ENCODE measurements at places on chromosomes 3 and 15.

- DNase-seq = no peak
Measured at GRCh38 chr15:37134699-37135131, 34.4 kb upstream of the MEIS2 start.

GRCh38 chr3:32217339-32217738, 21.1 kb upstream of the CMTM8 start:
- DNase-seq = no peak

- DNase-seq = no peak
Measured at GRCh38 chr3:152100491-152101132, 168.1 kb upstream of the MBNL1 start.

DNA sequence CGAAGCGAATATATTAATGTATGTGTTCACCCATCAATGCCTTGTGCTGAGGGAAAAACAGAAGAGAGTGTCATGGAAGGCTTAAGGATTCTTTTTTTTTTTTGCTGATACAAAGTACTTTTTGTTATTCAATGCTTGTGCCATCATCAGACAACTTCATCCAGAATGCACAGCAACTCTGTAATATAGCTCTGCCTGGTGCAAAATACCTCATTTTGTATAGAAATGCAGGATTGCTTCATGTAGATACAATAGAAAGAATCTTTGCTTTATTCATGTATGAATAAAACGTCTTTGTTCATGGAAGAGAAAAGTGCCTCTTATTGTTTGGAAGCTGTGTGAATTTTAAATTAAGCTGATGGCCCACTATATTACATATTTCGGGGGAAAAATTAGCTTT, 62.9 kb downstream of the SH3GL3 start:
- no peak for DNase-seq

GRCh38 chr3:109743981-109744380, 406.6 kb upstream of the DPPA4 start:
- no peak for DNase-seq

DNA sequence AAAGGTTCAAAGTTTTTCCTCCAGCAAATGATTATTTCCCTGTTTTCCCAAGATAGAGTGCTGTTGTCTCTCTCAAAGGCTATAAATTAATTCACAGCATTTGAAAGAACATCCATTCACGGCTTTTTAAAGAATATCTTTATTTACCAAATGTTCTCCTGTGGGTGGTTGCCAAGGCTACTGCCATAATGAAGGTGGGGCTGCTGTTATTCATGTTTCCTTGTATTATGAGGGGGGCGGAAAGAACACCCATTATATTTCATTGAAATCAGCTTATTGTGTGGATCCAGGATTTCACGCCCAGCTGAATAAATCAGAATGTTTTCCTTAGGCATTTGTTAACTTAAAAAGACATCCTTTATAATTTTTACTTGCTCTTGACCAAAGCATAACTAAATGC, 10.1 kb downstream of the SRP14 start:
- no peak for DNase-seq

GRCh38 chr3:184360070-184360928, 1.1 kb downstream of the CLCN2 start:
- DNase-seq = no peak

DNA sequence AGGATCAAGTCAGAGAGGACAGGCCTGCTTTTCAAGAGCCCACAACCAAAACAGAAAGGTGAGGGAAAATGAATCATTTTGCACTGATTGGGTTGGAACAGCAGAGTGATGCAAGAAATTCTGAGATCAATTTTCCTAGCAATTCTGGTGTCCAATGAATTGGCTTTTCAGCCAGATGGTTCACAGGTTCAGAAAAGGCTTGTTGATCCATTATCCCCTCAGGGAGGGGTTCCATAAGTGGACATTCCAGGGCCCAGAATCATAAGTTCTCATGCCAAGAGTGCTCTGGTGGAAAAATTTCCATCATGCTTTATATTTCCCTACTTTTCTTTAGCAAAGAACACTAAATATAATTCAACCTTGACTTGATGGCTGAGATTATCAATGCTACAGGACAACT, 16.2 kb downstream of the RBP2 start:
- no peak for DNase-seq

DNA sequence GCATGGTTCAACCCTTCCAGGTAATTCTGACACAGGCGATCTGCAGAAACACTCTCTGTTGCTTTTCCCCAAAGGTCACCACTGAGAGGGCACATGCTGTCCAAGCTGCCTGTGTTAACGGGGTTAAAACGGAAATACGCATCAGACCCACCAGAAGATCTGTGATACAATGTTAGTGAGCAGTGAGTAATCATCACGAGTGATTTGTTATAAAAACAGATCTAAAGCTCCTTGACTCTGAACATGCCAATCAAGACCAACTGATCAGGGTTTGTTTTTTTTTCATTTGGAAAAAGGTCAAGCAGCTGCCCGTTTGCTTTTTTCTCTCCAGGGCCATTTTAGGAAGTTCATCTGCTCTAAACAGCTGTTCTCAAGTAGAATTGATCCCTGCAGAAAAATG, 43.2 kb downstream of the FGF12 start:
- no peak for DNase-seq

- DNase-seq = no peak
Measured at GRCh38 chr3:106710596-106710995, 666.6 kb upstream of the CCDC54 start.

DNA sequence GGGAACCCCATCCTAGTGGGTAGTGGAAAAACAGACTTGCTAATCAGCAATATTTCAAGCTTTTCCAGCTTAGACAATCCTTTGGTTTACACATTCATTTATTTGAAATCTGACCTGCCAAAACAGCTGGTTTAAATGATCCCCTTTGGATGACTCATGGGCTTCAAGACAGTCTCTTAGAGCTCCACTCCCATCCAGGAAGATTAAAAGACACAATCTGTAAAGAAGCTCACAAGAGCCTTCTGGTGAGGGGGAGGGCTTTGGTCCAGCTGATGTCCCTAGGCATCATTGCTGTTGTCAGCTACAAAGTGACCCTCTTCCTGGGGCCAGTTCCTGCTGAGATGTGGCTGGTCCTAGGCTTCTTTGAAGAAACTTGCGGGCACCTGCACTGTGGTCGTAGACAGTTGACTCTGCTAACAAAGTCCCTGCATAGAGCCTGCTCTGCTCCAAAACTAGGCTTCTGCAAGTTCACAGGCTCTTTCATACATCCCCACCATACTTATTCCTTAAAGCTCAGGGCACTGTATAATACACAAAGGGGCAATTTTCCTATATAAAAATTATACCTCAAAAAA, 73.7 kb downstream of the IGSF11 start:
- DNase-seq = no peak

- DNase-seq = no peak
Measured at GRCh38 chr15:86408261-86408660, 328.6 kb downstream of the AGBL1 start.

DNA sequence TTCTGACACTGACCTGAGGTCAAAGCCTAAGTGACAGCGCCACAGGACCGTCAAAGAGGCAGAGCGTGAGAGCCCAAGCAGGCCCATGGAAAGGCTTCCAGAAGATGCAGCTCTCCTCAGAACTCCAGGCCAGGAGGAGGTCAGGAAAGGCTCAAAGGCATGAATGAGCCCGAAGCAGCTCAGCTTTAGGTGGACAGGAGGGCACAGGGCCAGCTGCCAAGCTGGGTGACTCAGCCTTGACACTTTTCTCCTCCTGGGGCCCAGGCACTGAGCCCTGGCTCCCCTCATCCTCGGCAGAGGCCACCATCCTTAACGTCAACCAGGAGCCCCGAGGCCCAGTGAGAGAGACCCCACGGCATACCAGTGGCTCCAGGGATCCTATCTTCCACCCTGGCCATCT, 62.9 kb downstream of the ADCY5 start:
- DNase-seq = no peak

DNA sequence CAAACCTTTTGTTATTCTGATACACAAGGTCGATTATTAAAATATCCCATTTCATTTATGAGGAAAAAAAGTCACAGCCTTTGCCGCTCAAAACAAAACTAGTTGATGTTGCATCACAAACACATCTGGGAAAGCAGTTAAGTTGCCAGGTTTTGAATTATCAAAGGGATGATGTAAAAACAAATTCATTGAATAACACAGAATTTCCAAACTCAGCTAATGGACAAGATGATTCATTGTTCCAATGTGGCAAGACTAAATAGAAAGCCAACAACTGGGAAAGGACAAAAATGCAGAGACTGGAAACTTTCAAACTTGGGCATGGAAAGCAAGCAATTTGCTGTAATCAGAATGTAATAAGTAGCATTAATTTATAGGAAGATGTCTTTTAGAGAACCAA, 610.0 kb upstream of the ZNF385D start:
- DNase-seq = no peak

GRCh38 chr3:187919048-187919447, 173.8 kb upstream of the BCL6 start:
- no peak for DNase-seq

GRCh38 chr15:69586721-69587120, 134.1 kb downstream of the RPLP1 start:
- no peak for DNase-seq

- no peak for DNase-seq
Measured at GRCh38 chr15:59200560-59200959, 6.1 kb upstream of the LDHAL6B start.

GRCh38 chr3:129413687-129414506, 14.5 kb downstream of the EFCAB12 start:
- peak; percentile 69 for DNase-seq

- no peak for DNase-seq
Measured at GRCh38 chr3:184341925-184342324, 4.5 kb downstream of the FAM131A start.

GRCh38 chr3:43704697-43705096, 14.0 kb downstream of the ABHD5 start:
- DNase-seq = no peak

DNA sequence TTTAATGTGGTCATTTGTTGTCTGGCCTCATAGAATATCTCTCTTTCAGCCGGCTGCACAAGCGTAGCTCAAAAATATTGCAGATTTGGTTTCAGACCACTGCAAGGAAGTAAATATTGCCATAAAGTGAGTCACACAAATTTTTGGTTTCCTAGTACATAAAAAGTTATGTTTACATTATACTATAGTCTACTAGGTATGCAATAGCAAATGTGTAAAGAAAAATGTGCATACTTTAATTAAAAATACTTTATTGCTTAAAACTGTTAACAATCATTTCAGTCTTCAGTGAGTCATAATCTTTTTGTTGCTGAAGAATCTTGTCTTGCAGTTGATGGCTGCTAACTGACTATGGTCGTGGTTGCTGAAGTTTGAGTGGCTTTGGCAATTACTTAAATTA, 425.1 kb upstream of the ROBO1 start:
- DNase-seq = no peak

GRCh38 chr15:101103598-101103997, 148.2 kb downstream of the CHSY1 start:
- no peak for DNase-seq

DNA sequence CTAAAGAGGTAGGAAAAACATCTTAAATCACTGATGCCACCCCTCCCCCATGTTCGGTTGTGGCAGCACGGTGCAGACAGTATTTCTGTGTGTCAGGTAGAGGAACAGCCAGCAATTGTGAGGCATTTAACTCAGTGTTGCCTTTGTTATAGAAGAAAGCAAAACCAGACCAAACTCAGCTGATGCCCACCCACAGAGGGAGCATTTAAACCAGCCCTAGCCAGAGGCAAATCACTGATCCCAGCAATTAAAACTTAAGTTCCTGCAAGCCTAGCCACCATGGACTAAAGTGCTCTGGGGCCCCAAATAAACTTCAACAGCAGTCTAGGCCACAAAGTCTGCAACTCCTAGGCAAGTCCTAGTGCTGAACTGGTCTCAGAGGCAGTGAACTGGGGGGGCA, 94.5 kb downstream of the CFAP20DC start:
- DNase-seq = no peak

- no peak for DNase-seq
Measured at GRCh38 chr3:16455001-16455400, 58.5 kb downstream of the RFTN1 start.

DNA sequence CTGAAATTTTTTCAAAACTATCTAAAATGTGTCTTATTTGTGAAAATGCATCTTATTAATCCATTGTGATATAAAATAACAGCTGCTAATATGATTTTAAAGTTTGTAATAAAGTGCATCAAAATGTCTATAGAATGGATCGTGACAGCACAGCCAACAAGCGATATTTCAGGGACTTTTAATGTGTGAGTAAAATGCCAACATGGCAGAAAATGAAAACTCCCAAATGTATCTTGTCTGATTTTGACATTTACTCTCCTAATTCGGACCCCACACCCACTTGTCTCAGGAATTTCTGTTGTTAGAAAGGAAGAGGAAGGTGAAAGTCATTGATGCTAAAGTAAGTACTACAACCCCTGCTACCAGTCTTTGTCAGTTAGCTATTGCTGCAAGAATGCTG, 273.9 kb downstream of the SATB1 start:
- DNase-seq = no peak

DNA sequence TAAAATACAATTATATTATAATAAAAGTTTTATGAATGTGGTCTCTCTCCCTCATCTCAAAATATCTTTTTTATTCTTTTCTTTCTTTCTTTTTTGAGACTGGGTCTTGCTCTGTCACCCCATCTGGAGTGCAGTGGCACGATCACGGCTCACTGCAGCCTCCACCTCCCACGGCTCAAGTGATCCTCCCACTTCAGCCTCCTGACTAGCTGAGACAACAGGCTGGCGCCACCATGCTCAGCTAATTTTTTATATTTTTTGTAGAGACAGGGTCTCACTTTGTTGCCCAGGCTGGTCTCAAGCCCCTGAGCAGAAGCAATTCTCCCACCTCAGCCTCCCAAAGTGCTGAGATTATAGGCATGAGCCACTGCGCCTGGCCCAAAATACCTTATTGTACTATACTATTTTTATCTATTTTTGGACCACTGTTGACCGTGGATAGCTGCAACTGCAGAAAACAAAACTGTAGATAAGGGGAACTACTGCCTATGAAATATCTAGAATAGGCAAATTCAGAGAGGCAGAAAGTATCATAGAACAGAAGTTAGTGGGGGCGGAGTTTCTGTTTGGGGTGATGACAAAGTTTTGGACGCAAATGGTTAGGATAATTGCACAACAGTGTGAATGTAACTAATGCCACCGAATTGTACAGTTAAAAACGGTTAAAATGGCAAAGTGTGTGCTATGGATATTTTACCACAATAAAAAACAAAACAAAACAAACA, 66.6 kb downstream of the SLC12A8 start:
- DNase-seq = no peak

DNA sequence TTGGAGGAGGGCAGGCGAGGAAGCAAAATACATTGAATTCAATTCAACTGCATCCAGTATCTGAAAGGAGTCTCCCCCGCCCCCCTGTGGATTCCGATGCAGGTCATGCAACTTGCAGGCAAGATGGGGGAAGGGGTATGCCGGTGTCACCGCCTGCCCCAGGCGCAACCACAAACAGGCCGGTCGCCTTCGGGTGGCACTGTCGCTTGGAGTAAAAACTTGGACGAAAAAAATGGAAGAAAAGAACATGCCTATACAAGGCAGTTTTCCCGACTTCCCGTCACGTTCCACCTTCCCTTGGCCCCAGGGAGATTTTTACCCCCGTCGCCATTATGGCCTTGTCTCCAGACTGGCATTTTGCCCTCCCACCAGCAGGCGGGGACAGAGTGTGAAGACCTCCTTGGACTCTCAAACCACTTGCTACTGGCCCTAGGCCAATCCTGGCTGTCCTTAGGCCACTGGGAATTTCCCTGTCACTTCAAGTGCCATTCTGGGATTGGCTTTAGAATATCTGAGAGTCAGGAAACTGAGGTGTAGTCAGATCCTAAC, 1.6 kb upstream of the NTRK3 start:
- DNase-seq = no peak
